ENCODE measurements at places on chromosomes 2 and 18.

GRCh38 chr2:34723683-34724082, 1124.6 kb upstream of the FAM98A start:
- DNase-seq = no peak

GRCh38 chr2:60453301-60453700, 100.2 kb downstream of the BCL11A start:
- DNase-seq = peak; percentile 46

DNA sequence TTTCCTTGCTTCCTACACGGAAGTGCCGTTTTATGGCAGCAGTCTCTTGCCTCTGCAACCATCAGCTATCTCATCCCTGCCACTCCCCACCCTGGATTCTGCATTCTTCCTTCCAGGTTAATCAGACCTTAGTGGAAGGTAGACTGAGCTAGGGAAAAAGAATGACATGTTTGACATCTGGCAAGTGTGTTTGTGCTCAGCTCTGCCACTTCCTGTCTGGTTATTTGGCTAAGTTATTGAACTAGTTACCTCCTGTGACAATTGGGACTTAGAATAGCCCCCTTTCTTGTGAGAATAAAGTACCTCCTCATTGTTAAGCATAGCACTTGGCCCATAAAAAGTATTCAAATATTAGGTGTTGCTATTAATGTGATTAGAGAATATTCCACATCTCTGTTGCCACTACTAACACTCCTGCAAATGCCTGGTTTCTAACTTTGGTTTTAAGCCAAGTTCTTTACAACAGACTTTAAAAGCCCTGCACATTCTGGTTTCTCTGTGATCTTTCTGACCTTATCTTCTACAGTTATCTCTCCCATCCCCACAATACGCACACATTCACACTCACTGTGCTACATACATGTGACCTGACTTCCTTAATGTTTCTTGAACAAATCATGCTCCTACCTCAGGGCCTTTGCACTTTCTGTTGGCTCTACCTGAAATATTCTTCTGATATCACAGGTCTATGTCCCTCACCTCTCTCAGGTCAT, 10.8 kb upstream of the MAPRE2 start:
- no peak for DNase-seq

DNA sequence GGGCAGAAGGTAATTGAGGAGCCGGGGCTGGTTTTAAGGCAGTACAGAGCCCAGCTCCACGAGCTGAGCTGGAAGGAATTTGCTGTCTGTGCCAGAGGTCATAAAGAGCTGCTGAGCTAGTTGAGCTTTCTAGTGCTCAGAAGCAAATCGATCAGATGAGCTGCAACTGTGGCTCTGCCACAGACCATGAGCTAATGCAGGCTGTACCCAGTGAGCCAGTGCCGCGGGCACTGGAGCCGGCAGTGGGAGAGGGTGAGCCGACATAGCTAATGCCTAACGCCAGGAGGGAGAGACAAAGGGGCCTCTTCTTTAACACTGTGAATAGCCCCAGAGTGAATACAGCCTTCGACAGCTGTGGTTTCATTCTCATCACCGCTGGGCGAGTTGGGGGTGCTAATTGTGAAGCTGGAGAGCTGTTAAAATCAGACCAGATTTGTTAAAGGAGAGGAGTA, 410.1 kb upstream of the TCF4 start:
- peak; percentile 41 for DNase-seq

- no peak for DNase-seq
These were observed 1.1 kb downstream of the SLC38A11 start for GRCh38 chr2:164954186-164954585.

DNA sequence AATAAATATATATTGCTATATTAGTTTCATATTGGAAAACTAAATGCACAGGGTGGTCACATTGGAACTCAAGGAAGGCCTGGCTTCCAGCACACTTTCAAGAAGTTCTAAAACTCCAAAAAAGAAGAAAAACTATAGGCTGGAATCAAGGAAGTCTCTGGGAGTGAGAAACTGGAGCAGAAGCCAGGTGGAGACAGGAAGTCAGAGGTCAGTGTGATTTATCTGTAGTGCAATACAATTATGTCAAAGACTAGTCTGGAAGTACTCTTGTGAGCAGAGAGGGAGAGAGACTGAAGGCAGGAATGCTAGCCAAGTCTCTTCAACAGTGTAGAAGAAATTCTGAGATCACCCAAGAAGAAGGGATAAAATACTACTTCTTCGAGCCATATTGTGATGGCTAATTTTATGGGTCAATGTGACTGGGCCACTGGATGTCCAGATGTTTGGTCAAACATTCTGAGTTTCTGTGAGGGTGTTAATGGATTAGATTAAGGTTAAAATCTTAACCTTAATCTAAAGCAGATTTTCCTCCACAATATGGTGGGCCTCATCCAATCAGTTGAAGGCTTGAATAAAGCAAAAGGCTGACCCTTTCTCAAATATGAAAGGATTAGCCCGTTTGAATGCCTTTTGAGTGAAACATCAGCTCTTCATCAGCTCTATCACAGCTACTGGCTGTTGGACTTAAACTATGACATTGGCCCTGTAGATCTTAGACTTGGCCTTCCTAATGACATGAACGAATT, 208.0 kb downstream of the TDRD15 start:
- no peak for DNase-seq

- no peak for DNase-seq
These were observed 315.3 kb upstream of the GULP1 start for GRCh38 chr2:187976259-187976985.

DNA sequence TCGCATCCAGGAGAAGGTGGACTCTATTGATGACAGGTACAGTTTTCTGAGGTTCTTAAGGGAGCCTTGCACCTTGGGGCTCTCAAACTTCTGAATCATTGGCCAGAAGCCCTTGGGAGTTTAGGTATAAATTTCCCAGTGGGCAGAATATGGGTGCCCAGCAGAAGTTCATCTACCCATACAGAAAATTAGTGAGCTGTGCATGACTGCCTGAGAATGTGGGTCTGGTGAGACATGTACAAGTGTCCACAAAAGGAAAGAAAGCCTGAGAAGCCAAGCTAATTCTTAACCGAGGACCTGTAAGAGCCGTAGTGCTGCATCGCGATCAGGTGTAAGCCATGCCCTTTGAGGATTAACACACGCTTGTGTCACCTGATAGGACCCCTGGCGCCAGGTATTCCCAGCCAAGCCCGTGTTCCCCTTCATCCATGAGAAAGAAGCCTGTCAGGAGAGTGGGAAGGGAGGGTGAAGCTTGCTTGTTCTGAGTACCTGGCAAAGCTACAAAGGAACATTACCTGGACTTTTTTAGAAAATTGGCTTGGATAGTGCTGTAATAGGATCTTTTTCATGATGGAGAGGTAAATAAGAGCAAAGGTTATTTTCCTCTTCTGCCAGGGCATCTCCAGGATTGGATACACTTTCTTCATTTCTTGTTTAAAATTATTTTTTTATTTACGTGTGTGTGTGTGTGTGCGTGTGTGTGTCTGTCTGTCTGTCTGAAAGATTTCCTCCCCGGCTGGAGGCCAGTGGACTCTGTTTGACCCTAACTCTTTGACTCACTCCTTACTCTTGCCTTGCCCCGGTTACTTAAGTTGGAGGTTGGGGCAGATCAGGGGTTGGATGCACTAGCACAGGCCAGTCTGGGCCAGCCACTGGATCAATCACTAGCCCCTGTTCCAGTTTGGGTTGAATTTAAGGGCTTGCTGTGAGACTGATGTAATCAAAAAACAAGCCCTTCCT, 90.4 kb upstream of the EML6 start:
- DNase-seq = no peak

DNA sequence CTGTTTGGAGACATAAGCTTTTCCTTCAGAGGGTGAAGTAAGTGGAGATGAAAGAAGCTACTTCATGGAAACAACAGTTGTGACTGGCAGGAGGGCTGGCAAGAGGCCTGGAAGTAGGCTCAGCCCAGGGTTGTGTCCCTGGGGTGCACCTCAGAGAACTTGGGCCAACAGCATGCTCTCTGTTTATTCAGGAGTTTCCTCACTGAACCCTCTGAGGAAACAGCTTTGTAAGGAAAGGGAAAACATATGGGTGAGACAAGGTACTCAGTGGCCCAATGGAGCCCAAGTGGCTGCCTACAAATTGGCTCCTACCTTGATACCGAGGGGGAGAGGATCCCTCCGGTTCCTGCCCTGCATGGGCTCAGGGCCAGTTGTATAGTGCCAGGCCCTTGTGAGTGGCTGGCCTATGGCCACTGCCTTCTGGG, 115.5 kb upstream of the ITGA6 start:
- DNase-seq = no peak

DNA sequence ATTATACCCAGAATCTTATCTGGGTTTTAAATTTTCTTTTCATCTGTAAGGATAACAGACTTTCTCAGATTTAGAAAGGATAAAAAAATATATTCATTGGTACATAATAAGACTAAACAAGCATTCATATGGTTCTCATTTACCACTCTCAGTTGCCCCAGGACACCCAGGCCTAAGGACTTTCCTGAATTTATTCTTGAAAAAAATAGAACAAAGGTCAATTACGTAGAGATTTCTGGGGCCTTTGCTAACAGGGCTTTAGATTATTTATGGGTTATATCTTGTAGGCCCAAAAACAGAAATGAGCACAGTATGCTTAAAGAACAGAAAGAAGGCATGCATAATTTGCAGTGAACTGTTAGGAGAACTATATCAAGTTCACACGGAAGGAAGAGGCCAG, 269.0 kb upstream of the COL3A1 start:
- DNase-seq = no peak

DNA sequence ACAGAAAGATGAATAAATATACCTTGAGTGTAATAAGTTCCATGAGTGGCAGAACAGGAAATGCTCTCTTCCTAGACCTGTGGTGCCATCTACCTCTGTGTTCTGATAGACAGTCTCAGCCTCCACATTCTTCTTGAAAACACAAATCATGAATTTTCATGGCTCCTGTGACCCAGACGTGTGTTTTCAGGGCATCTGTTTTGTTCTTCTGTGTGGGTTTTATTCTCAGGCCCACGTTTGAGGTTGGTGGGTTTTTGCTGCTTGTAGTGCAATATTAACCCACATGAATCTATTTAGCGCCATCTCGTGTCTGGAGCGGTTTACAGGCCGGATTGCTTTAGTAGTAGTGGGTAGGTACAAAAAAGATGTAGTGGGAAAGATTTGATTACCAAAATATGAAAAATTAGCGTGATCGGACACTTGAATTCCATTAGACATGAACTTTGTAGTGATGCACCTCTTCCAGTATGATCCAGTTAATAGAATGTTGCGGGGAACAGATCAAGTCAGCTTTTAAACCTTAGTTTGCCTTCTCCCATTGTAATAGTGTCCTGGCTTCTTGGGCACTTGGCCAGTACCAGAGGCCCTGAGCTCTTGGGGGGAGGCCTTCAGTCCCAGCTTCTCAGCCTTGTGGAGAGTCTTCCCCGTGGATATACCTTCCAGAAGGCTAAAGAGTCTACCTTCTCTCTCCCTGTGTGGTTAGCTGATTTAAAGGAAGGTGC, 256.5 kb downstream of the TPGS2 start:
- DNase-seq = peak; percentile 49

DNA sequence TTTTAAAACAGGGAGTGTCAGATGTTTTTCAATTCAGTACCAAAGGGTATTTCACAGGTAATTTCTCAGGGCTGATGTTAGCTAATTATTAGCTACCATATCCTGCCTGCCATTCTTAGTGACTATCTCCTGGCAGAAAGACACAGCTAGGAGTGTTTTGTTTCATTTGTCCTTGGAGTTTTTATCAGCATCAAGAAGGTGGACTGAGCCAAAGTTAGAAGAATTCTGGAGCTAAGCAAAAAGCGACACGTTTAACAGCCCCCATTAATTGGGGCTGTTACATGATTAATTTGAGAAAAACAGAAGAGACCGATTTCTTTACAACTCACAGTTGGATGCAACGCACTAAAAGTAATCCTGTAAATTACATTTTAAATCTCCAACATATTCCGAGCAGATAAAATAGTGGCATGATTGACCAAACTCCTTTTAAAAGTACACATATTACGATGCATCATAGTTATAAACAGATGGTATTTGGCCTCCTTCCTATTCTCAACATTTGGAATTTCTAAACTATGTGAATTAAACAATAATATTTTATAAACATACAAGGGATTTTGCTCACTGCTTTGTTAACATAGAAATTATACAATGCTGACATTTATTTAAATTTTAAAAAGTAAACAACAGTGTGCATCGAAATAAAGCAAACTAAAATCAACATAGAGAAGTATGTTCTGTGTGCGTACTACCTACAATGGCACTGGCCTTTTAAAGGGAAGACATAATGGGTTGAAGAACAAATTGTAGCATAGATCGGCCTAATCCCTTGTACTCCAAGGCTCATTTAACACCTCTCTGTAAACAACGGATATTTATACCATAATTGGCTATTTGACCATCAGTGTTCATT, 585.1 kb downstream of the ZEB2 start:
- no peak for DNase-seq

DNA sequence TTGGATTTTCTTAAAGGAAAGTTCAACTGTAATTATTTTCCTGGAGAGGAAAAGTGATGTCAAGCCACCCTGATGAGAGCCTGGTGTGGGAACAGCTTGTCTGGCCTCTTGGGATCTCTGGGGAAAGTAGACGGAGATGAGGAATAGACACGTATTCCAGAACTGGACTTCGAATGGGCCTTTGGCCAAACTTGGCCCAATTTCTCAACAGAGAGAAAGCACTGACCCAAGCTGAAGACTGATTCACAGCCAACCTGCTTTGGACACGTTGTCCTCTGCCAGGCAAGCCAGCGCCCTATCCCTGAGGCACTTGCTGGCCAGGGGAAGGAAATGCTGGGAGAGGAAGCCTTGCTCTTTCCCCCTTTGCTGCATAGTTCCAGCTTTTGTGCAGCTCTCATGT, 70.8 kb upstream of the CTAGE1 start:
- DNase-seq = no peak

DNA sequence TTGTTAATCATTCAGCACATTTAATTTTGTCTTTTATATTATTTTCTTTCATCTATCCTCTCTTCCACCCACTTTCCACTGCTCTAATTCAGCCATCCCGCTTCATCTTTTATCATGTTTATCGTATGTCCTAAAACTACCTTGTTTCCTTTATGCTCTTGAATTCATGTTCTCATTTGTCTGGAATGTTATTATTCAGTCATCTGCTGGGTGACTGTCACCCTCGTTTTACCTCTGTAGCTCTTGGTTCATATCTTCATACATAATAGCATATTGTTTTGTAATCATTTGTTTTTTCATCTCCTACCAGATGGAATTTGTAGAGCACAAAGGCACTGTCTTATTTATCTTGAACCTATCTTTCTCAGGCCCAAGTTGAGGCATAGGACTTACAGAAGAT, 37.0 kb downstream of the SMCHD1 start:
- DNase-seq = no peak
